ENCODE measurements at places on chromosomes 6 and 20.

DNA sequence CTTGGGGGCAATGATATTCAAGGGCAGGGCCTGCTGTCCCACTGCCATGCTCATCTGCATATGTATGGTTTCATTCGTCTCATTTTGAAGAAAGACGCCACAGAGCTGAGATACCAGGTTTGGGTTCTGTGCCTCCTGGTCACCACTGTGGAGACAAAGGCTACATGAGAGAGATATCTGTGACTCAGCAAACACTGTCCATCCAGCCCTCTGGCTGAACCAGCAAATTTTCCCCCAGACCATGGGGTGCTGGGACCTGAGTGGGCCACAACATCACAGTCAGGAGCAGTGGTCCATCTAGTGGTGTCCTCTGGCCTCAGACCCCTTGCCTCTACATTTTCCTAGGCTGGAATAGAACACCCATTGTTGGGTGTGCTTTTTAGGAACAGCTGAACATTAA is at the start of gene MAS1L:
TSS of gene MAS1L (minus strand) at position 297 of the 400 bp plus-strand sequence. CDS start at position 243, 54 bp downstream.
- no peak for DNase-seq

- DNase-seq: no peak
Observed at GRCh38 chr20:24993337-24994185, 1.0 kb upstream of the APMAP start.

GRCh38 chr6:132413499-132413802 is 12.2 kb upstream of the MOXD1 start:
- DNase-seq: no peak

DNA sequence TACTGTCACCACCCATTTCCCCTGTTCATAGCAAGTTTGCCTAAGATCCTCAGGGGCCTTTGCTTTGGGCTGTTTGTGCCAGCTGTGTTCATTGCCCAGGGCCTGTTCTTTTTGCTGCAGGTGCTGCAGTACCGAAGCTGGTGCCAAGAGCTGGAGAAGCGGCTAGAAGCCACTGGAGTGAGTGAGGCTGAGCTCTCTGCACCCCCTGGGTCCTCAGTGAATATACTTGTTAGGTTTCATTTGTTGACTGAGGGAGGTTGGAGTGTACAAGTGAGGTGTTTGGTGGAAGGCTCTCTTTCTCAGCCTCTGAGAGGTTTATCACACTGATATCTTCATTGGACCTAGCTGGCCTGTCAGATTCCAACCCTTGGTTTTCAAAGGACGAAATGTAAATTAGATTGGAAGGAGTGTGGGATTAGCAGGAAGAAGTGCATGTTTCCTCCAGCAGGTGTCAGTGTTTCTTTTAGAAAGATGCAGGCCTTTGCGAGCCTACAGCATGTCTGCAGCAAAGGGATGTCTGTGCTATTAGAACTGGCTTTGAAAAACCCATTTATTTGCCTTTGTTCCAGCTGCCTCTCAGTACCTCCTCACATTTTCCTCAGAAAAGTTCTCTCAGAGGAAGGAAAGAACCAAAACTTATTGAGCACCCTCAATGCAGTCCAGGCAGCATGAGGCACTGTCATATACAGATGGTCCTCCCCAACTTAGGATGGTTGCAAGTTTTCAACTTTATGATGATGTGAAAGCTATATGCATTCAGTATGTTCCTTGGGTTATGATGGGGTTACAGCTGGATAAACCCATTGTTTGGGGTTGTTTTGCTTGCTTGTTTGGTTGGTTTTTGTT is 8.3 kb downstream of the CEP250 start:
- no peak for DNase-seq

GRCh38 chr20:37729452-37729851 is 35.6 kb downstream of the CTNNBL1 start:
- DNase-seq: no peak

DNA sequence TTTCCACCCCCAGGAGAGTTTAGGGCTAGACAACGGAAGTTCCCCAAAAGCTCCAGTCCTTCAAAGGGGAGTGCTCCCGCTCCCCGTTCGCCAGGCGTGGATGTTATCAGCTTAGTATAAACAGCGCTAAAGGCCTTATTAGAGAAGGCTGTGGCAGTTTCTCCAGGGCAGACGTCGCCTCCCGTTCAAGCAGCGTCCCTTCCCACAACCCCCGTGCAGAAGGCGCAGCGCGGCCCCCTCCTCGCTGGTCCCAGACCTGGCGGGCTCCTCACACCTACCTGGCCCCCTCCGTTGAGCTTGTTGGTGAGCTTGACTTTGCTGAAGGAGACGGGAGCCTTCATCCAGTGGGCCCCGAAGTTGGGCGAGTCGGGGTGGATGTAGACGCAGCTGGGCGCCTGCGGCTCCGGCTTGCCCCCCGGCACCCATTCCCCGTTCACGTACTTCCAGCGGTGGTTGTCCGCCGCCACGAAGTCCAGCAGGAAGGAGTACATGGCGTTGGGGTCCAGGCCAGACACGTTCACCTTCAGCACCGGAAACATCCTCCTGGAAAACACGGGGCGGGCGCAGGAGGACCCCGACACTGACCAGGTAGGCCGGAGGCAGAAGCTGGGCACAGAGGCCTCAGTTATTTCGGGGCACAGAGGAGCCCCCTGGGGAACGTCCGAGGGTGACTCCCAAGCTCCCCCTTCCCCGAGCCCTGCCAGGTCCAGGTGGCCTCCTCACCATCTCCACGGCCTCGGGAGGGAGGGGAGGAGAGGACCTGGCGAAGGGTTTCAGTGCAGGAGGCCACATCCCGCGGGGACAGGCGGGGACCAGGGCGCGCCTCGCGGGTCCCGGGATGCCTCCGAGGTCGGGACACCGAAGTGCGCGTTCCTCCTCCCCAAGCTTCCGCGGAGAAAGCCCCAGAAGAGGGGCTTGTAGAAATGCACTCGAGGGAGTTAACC is 1.1 kb downstream of the TBXT start:
- no peak for DNase-seq

- DNase-seq: no peak
Observed at GRCh38 chr6:166933396-166933795, 23.0 kb downstream of the RNASET2 start.

DNA sequence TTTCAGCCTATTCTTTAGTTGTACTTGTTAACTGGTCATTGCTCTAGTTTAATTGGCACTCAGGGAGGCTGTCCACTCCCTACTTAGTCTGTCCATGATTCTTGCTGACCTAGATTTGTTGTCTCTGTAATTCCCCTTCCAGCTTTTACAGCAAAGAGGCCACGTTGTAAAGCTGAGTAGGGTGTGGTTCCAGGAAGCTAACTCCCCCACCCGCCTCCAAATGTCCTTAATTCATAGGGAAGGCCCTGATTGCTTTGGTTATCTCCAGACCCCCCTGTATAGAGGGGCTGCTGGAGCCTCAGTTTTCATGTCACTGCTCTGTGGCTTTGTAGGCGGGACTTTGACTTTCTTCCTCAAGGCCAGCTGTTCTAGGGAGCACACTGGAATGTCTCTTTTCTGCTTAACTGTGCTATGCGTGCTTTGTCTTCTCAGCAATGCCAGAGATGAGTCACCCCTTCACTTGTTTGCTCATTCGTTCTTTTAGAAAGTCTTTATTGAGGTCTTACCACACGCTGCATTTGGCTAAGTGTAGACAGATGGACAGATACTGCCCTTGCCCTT is 175.1 kb upstream of the JAG1 start:
- DNase-seq: no peak

GRCh38 chr6:33692760-33693158 is 18.7 kb downstream of the UQCC2 start:
- DNase-seq: no peak

- no peak for DNase-seq
Observed at GRCh38 chr20:20744170-20744725, 31.8 kb upstream of the RALGAPA2 start.

GRCh38 chr6:16249971-16250370 is 11.6 kb downstream of the GMPR start:
- DNase-seq: no peak

GRCh38 chr6:47132724-47133123 is 90.6 kb upstream of the ADGRF1 start:
- DNase-seq: no peak

GRCh38 chr6:41463062-41463930 is 82.9 kb upstream of the FOXP4 start:
- DNase-seq: no peak

- DNase-seq: no peak
Observed at GRCh38 chr6:150622941-150623874, 23.5 kb downstream of the PLEKHG1 start.

DNA sequence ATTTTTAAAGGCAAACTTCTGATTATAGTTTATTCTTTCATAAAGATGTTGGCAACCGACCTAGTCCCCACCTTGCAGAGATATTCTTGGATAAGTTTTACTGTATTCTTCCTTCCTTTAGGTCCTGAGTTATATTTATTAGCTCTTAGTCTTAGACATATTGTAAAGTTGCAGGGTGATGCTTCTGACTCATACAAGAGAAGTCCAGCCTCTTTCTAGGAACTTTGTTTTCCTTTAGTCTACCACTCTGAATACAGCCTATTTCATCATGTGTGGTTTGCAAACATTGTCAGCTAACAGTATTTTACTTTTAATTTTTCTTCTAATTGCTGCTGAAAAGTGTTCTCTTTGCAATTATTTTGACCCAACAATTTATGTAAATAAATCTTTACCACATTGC is 686.7 kb downstream of the COL12A1 start:
- DNase-seq: no peak

DNA sequence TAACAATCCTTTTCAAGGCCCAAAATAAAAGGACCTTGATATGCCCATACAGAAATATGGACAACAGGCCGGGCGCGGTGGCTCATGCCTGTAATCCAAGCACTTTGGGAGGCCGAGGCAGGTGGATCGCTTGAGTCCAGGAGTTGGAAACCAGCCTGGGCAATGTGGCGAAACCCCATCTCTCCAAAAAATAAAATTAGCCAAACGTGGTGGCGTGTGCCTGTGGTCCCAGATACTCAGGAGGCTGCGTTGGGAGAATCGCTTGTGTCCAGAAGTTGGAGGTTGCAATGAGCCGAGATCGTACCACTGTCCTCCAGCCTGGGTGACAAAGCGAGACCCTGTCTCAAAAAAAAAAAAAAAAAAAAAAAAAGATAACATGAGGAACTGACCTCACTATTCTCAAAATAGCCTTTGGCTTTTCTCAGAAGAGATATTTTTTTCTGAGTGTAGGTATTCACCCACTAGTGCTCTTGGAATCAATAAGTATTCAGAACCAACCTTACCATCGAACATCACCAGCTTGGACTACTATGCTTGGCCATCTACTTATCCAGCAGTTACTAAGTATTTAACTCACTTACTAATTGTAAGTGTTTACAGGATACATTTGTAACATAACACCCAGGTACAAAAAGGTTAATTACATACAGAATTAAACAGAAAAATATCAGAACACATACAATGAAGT is 99.2 kb downstream of the OR2B2 start:
- DNase-seq: no peak

DNA sequence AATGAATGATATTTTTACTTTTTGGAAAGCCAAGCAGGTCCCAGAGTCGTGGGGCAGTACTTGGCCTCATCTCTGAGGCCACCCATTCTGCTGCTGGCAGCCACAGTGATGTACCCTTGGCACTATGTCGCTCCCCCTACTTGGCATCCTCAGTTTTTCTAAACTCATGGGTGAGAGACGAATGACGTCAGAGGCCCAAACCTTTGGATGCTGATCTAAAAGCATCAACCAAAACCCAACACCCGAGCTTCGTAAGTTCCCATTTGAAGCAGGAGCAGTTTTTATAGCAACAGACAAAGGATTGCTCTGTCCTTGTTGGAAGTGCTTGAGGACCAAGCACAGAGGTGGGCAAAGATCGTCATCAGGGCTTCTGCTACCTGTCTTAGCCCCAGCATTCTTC is 212.9 kb downstream of the PAX1 start:
- DNase-seq: no peak

- DNase-seq: no peak
Observed at GRCh38 chr6:139577763-139578604, 203.5 kb upstream of the CITED2 start.

DNA sequence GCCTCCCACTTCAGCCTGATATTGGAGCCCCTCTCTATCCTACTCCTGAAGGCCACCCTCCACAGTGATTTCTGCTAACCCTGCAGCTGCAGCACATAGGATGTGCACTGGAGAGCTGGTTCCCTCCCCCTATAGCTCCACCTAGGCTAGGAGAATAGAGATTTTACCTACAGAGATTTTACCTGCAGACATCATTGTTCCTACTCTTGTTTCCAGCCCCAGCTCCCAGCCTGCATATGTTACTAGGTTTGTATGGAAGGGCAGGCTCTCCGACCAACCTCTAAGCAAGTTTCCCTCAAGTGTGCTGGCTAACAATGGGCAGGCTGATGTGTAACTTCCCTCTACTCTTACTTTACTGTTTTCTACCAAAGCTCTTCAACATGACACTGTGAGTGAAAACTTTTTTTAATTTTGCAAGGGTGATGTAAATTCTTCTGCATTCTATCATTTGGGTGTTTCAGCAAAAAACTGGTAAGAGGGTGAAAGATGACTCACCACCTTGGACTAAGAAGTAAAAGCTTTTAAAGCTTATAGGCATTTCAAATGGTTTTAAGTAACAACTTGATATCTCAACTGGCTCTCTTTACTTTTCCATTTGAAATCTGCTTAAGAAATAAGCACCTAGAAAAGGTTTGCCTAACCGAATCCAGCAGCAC is 106.8 kb downstream of the CDK19 start:
- DNase-seq: no peak

GRCh38 chr20:2616634-2617033 is 35.8 kb upstream of the NOP56 start:
- DNase-seq: no peak

- DNase-seq: no peak
Observed at GRCh38 chr20:46979603-46980241, 85.1 kb downstream of the EYA2 start.

- no peak for DNase-seq
Observed at GRCh38 chr6:110769923-110770322, 45.3 kb downstream of the CDK19 start.

GRCh38 chr6:82607998-82608725 is 244.5 kb downstream of the TPBG start:
- DNase-seq: no peak

- no peak for DNase-seq
Observed at GRCh38 chr20:39136798-39137197, 174.7 kb downstream of the DHX35 start.

- no peak for DNase-seq
Observed at GRCh38 chr6:14467591-14467990, 350.0 kb downstream of the CD83 start.

DNA sequence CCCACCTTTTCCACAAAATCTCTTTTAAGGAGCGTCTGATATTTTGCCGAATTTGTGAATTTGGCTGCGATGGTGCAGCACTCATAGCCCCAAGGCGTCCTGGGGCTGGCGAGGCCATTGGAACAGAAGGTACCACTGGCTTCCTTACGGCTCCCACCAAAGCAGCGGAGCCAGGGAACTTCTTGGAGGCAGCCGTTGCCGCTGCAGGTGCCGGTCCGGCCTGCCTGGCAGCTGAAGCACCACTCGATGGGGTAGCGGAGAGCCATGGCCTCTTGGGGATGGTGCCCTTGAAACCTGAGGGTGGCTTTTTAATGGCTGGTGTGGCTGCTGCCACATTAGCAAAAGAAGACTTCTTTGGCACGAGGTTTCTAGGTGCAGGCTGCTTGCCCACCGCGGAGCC is 29.8 kb downstream of the DIDO1 start:
- no peak for DNase-seq

DNA sequence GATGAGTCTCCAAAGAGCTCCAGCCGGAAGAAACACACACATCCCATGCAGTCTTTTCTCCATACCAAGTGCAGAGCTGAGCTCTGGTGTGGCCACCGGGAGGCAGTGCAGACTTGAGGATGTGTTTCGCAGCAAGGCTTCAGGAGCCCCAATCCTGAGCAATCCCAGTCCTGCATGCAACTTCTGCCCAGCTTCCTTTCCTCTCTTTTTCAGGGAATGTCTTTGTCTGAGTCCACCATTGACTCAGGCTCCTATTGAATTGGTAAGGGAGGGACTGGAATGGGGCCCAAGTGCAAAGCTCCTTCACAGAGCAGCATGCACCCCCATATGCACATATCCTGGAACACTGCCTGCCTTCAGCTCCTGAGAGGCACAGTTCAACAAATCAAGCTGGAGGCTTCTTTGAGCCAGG is 50.5 kb upstream of the ASIP start:
- peak; percentile 16 for DNase-seq
